NCI-H345 (cell line): ENCODE measurements at places on chromosomes 4 and X.

DNA sequence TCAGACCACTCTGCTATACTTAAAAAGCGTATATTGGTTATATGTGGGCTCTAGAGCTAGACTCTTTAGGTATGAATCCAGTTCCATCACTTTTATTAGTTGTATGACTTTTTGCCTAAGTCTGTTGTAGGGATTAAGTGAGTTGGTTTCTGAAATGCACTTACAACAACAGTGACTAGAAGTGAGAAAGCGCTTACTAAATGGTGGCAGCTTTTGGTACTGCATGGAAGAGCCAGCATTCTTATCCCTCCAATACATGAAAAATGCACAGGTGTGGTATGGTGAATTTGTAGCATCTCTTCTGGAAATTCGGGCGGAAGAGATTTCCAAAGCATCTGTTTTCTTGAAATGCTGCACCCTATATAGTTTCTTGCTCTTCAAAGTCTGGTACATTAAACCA is 117.1 kb downstream of the SPANXA1 start:
- DNase-seq = no peak

DNA sequence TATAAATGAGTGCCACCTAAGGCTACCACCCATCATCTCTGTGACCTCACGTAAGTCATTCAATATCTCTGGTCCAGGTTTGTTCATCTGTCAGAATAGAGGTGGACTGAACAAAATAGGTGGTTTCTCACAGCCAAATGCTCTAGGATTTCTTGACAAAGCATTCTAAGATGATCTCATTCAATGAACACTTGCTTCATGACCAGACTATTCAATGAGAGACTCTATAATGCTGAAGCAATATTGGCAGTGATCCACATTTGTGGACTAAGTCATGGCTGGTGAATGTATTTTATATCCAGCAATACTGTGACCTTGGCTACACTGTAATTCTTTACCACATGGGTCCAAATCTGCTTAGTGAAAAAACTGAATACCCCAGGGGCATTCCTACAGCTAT is 37.9 kb downstream of the LDB2 start:
- DNase-seq = no peak

- no peak for DNase-seq
Observed at GRCh38 chr4:47533689-47534347, 48.7 kb downstream of the ATP10D start.

DNA sequence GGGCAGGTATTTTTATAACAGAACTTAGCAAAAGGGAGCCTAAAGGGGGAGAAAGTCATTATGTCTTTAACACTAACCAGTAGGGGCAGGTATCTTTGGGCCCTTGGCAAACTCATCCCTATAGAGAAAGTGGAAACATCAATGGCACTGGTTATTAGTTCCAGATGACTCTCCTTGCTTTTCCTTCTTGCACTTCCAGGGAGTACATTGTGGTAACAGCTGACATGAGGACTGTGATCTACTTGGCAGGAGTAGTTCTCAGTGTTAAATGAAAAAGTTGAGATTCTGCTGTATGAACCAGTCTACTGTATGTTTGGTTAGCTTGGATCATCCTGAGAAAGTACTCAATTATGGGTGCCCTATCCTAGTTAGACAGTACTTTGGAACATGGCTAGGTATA is 93.6 kb downstream of the ATXN3L start:
- no peak for DNase-seq

- DNase-seq = no peak
Observed at GRCh38 chrX:123518791-123519190, 214.1 kb downstream of the THOC2 start.

GRCh38 chrX:19904778-19905367 is 17.5 kb upstream of the SH3KBP1 start:
- peak; percentile 49 for DNase-seq

DNA sequence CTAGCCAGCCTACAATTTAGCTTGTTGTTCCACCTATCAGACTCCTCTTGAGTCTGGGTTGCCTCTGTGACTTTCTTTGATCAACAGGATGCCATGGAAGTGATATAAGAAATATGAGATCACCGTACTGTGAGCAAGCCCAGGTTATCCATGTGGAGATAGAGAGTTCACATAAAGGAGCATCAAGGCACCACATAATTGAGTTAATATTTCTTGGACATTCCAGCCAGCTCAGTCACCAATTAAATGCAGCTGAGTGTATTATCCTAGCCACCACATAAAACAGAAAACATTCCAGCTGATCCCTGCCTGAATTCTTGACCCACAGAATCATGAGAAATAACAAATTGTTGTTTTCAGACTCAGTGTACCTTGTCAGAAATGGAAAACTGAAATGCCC is 253.6 kb downstream of the PPP1R2C start:
- no peak for DNase-seq

GRCh38 chr4:30719454-30720020 is 632 bp upstream of the PCDH7 start:
- DNase-seq = peak; percentile 58

DNA sequence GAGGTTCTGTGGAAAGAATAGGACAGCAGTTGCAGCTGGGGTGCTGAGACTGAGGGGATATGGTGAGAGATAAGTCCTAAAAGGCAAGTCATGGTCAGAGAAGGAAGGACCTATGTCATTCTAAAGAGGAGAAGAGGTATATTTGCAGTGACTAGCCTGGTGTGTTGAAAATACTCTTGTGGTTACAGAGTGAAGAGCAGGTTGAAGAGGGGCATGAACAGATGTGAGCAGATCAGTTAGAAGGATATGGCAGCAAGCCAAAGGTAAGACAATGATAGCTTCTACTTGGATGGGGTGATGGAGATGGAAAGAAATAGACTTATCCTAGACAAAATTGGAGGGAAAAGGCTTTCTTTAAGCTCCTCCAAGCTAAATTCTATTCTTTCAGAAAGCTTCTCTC is 469.8 kb upstream of the CPEB2 start:
- DNase-seq = peak; percentile 79

DNA sequence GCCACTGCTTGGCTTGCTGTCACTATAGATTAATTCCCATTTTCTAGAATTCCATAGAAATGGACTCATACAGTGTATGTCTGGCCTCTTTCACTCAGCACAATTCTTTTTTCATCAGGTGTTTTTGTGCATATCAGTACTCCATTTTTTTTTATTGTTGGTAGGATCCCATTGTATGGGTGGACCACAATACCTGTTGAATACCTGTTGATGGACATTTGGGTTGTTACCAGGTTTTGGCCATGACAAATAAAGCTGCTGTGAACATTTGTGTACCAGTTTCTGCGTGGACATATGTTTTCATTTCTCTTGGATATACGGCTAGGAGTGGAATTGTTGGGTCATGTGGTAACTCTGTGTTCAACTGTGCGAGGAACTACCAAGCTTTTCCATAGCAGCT is 14.9 kb downstream of the ZFP92 start:
- DNase-seq = no peak

- DNase-seq = no peak
Observed at GRCh38 chrX:24536551-24536950, 71.5 kb downstream of the PDK3 start.

- DNase-seq = no peak
Observed at GRCh38 chr4:152686452-152687013, 6.7 kb upstream of the TMEM154 start.

GRCh38 chr4:1458581-1458980 is 52.3 kb upstream of the NKX1-1 start:
- no peak for DNase-seq

GRCh38 chr4:140717313-140717712 is 38.9 kb downstream of the TBC1D9 start:
- DNase-seq = no peak

- no peak for DNase-seq
Observed at GRCh38 chrX:70979136-70979762, 48.4 kb upstream of the SLC7A3 start.

DNA sequence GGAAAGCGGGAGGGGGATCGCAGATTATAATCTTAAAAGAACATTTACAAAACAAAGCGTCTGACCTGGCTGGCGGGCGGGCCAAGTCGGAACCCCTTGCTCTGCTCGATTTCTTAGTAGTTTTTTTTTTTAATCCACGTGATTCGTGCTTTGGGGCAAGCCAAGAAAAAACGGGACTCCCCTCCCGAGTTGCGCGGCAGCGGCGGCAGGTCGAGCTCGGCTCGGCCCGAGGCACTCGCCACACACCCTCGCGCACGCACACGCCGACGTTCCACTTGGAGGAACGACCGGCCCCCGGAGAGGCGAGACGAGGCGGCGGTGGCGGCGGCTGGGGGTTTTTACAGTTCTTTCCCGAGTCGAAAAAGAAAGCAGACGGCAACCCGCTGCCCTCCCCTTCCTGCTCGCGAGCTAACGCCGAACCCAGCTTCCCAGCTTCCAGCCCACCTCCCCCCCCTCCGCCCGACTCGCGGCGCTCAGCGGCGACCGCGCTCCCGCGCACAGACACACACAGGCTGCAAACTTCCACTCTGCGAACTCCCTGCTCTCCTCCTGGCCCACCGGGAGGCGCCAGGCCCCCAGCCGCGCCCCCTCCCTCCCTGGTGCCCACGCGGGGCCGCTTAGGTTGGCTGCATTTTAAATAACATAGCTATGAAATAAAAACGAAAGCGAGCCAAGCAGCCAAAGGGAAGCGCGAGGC is 1.2 kb downstream of the BCOR start:
- DNase-seq = peak; percentile 19

DNA sequence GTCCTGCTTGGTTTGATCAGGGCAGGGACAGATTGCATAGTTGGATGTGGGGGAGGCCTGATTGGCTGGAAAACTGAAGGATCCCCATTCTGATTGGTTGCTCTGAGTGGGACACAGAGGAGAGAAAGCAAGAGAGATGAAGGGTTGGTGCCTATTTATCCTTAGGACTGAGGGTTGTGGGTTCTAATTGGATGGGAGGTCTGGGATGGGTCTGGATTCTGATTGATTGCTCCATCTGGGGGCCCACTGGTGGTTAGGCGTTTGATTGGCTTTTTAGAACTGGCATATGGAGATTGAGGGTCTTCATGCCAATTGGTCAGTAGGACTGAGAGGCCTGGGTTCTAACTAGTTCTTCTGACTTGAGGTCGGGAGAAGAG is 644 bp upstream of the EBP start:
- peak; percentile 32 for DNase-seq

- no peak for DNase-seq
Observed at GRCh38 chr4:189780391-189780790, 160.3 kb upstream of the FRG1 start.

- DNase-seq = peak; percentile 88
Observed at GRCh38 chrX:130170752-130171445, 863 bp upstream of the RAB33A start.

DNA sequence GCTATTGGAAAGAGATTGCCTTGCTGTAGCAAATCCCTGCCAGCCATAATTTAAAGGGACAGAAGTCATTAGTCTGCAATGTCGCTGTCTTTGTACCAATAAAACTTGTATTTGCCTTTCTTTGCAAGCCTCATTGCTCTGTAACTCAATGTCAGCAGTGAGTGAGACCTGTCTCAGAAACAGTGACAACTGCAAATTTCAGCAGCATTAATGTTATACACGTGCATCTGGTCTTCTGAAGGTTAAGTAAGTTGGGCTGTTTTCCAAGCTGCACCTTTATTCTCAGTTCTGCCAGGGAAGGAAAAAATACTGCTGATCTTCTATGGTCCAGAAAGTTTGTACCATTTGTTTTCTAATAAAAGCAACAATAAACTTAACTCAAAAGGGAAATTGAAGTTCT is 543.1 kb downstream of the TRIML1 start:
- no peak for DNase-seq

DNA sequence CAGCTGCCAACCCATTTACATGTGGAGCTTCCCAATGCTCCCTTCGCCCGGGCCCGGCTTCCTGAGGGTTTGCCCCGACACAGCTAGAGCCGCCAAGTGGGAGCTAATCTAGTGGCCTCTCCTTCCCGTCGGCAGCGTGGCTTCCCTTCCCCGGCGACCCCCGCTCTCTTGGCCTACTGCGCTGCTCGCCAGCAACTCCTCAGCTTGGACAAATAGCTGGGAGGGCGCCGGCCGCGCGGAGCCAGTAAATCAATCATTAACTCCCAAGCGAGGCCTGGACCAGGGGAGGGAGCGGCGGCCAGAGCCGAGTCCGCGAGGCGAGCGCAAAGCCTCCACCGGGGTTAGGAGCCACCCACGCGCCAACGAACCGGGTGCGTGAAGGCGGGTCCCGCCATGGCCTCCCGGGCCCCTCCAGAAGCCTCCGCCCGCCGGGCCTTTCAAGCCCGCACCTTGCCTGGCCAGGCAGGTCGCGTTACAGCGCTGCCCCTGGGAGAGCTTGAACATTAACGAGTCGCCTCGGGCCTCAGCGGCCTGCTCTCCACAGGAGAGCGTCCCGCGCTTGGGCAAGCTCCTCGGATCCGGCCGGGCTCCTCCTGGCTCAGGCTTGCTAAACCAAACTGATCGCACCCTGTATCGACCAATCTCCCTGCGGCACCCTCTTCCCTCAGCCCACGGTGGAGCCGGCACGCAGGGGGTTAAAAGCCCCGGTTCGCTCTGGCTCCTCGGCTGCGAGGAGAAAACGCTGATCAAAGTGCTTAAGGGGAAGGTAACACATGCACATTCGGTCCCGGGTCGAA is 10.6 kb upstream of the BCOR start:
- DNase-seq = peak; percentile 56

GRCh38 chrX:54921427-54922021 is 900 bp downstream of the TRO start:
- peak; percentile 85 for DNase-seq

- DNase-seq = no peak
Observed at GRCh38 chr4:16627999-16628398, 270.4 kb downstream of the LDB2 start.

GRCh38 chr4:176883681-176884418 is 91.1 kb upstream of the VEGFC start:
- no peak for DNase-seq

DNA sequence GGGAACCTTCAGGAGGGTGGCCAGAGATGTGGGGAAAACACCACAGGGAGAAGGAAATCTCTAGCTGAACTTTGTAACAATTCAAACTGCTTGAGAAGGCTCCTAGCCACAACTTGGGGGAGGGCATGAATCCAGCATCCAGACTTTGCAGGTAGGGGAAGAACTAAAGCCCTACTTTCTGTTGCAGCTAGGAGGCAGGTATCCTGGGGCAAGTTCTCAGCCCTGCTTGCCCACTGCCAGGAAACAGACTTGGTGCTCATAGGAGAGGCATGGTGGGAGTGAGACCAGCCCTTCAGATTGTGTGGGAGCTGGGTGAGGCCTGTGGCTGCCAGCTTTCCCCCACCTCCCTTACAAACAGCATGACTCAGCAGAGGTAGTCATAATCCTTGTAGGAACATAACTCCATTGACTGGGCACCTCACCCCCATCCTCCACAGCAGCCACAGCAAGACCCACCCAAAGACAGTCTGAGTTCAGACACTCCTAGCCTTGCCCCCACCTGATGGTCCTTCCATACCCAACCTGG is 209.5 kb upstream of the CPEB2 start:
- no peak for DNase-seq

DNA sequence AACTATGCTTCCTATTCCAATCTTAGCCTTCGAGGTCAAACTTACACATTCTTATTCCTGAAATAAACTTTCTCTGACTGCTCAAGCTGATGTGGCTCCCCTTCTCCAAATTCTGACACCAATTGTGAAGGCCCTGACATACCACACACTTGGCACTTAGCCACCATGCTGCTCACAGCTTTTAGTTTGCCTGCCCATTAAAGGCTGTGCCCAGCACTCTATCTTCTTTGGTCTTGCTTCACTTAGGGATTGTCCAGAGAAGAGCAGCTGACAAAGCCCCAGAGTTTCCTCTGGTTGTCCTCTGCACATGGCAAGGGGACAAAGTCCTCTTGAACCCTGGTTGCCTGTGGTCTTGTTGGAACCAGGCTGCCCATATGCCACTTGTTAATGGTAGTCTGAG is 126.1 kb downstream of the ARHGEF9 start:
- DNase-seq = no peak

- no peak for DNase-seq
Observed at GRCh38 chrX:131213400-131213799, 75.7 kb downstream of the IGSF1 start.

- no peak for DNase-seq
Observed at GRCh38 chrX:153673428-153674218, at the start of gene PNCK. Gene PNCK (minus strand): TSS chrX:153673813. CDS start chrX:153673076, 737 bp downstream.
